Ovary (tissue), 10 donors: ENCODE measurements at places on chromosomes 6 and 20.

- peak; percentile 59 for DNase-seq
These were observed 184.2 kb downstream of the LY86 start for GRCh38 chr6:6772751-6773150.

DNA sequence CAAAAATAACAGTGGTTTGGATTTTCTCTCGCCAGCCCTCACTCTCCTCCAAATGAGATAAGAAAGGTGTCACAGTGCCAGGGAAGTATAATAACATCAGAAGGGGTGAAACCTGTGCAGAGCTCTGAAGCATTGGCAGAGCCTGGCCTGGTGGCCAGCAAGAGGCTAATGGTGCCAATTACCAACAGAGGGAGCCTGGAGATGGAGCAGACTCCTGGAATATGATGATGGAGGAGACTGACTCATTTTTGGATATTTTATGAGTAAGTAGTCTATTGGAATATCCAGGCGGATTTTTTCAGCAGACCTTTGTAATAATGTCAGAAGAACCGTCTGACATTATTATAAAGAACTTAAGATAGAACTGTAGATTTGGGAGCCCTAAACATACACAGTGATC is 442.6 kb upstream of the MARCKS start:
- DNase-seq, result peak; percentile 34

GRCh38 chr6:143964674-143965081 is 43.4 kb downstream of the PLAGL1 start:
- no peak for DNase-seq

DNA sequence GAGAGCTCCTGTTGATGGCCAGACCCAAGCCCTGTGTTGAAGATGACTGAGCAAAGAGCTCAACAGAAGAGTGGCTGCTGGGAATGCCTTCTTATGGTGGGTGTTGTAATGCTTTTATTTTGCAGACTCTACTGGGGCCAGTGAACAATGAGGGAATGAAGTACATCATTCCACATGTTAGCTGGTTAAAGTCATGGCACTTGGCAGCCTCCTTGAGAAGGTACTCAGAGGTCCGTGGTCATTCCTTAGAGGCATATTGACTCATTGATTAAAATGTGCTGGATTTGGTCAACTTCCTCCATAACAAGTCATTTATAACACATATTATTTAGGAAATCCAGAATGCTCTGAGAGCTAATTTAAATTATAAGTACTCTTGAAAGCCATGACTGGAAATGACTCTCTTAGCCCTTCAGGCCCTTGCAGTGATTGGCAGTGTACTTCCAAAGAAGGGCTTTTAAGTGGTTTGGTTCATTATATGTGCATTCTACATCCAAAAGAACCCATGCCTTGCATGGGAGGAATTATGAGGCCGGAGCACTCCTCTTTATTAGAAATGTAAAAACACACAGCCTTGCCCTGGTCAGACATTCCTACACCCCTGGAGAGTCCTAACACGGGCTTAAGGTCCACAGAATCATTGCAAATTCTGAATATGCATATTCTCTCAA is 976.9 kb downstream of the KIF16B start:
- DNase-seq, result no peak

GRCh38 chr6:167670938-167671338 is 155.8 kb upstream of the AFDN start:
- no peak for DNase-seq

GRCh38 chr20:53296451-53297153 is 297.0 kb downstream of the ZNF217 start:
- DNase-seq, result no peak

- no peak for DNase-seq
These were observed 6.3 kb upstream of the GMPR start for GRCh38 chr6:16232086-16232485.

DNA sequence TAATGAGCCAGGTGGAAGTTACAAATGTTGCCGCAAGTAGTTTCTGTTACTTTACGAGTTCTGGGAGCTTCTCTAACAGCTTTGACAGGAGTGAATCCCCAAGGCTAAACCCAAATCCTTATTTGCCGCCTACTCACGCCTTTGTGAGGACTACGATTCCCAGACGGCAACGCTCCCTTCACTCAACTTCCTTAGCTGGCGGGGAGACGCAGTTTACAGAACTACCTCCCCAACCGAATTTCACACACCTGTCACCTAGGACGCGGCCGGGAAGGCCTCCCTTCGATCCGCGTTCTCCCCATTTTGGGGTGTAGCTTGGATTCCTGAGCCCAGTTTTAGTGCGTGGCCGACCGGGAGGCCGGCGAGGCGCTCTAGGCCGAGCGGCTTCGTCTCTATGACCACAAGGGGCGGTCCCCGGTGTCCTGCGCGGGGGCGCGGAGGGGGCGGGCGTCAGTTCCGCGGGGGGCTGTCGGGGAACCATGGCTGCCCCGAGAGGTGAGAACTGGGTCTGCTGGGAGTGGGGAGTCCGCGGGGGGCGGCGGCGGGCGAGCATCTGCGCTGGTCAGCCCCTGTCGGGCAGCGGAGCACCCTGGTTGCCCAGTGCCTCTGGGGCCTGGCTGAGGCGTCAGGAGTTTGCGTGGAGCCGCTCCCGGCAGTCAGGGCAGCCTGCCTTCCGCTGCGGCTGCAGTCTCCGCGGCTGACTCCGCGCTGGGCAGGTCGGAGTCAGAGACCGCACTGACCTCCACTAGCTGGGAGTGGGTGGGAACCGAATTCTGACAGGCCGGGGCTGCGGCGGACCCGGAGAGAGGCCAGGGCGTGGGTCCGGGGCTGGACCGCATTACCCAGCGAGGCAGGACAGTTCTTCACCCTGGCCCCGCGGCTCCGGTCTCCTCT is at the start of gene SLC35A1:
SLC35A1 (plus strand) TSS at position 450 of the 894 bp plus-strand sequence; CDS start at position 480, 30 bp downstream.
- peak; percentile 84 for DNase-seq

- peak; percentile 55 for DNase-seq
These were observed 878 bp upstream of the PNRC1 start for GRCh38 chr6:89079511-89080234.

- peak; percentile 64 for DNase-seq
These were observed 21.4 kb upstream of the TRAM2 start for GRCh38 chr6:52598123-52598823.

- DNase-seq, result no peak
These were observed 3.7 kb upstream of the FAXC start for GRCh38 chr6:99353126-99353525.

DNA sequence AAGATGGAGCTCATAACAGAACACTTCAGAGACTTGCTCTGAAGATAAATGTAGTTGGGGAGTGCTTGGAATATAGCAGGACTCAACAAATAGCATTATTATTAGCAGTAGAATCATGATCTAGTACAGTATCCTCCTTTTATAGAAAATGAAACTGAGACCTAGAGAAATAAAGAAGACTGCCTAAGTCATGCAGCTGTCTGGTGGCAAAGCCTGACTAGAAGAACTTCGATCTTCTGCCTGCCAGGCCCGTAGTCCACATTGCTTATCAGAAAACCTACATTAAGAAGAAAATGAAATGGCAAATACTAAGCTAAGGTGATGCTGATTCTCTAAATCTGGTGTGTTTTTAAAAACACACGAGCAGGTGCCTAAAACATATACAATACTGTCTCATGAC is 46.4 kb upstream of the DST start:
- no peak for DNase-seq

DNA sequence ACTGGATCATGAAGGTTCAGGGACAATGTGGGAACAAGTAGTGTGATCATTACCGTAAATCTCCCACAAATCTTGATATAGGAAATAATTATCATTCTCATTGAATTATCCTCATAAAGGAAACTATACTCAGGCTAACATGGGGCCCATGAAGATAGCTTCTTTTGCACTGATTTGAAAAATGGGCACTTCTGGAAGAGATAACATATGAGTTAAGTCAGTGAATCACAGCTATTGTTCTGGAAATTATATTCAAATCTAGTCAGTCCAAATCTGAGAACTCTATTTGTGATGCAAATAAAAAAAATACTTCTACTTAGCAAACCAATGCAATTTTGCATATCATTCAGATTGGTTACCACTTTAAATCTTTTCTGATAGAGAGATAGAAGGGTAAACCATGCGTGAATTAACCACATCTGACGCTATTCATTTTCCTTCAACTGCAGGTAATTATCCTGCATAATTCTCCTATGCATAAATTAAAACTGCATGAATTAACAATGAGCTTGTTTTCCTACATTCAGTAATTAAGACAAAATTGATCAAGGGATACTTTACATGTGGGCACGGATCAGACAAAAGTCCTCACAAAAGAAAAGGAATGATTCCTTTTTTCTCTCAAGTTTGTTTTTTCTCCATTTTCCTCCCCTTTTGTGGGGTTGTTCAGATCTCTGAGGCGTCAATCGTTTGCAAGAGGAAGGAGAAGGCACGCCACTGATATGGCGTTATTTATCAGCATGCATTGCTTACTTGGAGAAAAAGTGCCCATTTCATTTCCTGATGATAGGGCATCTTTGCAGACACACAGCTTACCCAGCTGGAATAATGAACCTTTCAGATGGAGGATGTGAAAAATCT is 36.4 kb downstream of the RIPOR2 start:
- no peak for DNase-seq

DNA sequence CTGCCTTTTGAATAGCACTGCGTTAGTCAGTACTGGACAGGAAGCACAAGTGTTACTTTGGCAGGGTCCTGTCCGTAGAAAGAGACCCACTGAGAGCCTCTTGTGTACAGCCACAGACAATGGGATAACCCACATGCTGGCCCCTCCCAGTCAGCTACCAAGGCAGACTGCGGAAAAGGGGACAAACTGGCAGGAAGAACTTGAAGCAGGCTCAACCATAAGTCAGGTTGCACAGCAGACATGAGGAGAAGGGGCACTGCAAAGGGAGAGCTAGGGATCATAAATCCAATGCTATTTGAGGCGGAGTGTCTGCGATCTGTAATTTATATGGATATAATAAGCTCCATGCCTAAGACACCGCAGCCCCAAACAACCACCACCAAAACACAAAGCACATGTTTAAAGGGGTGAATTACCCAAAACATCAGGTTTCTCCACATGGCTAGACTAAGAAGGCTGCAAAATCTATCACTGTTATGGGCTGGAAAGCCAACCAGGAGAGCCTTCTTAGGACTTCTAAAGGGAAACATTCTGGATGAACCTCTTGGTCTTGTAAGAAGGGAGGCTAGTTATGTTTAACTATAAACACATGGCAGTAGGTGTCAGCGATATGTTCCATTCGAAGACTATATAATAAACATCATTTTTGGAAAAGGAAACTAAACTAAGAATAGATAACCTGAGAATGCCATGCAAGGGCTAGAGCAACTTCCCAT is 141.7 kb downstream of the BACH2 start:
- DNase-seq, result no peak

DNA sequence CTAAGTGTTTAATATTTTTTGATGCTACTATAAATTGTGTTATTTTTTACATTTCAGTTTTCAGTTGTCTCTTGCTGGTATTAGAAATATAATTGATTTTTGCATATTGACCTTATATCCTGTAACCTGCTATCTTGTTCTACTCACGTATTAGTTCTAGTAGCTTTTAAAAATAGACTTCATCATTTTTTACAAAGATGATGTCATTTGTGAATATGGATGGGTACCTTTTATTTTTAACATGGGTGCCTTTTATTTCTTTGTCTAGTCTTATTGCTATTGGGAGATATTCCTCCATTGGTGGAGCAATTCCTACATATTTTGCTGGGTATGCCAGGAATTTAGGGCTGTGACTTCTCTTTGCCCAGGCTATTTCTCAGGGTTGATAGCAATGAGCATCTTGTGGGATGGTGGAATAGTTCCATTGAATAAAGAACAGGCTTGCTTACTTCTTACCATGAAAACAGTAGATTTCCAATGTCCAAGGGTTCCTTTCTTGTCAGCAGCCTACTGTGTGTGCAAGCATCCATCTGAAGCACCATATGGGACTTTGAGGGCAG is 149.7 kb downstream of the CARMIL1 start:
- no peak for DNase-seq

GRCh38 chr6:104604685-104605084 is 255.0 kb downstream of the HACE1 start:
- no peak for DNase-seq

GRCh38 chr20:32906200-32906599 is 47.5 kb downstream of the EFCAB8 start:
- DNase-seq, result no peak

DNA sequence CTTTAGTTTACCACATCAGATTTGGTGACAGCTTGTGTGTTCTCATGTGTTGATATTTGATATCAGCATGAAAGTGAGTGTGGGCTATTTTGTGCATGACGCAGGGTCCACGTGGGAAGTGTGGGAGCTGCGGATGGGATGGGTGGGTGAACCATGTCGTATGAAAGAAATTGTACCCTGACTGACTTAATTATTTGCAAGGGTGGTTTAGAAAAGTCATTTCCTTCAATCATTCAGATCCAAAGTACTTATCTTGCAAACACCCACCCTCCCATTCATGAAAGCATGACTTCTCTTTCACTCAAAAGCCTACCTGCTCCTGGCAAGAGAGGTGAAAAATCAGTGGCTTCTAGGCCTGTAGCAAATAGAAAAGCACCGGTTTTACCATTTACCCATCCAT is 91.8 kb upstream of the BACH2 start:
- no peak for DNase-seq

DNA sequence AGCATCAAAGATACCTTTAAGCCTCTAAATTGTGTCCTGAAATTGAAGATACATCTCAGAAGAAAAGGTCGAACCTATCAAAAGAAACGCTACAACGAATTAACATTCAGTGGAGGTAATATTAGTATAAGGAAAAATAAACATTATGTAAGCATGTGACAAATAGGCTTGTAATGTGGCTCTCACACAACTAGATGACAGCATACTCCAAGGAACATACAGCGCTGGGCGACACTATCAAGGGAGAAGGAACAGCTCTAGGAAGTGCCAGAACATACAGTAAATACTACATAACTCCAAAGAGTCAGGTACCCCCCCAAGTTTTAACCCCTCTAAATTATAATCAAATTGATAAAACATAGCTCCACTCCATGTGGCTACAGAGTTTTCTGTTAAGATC is 103.5 kb downstream of the LAMP5 start:
- no peak for DNase-seq

GRCh38 chr6:98843271-98844243 is 9.2 kb downstream of the POU3F2 start:
- no peak for DNase-seq

DNA sequence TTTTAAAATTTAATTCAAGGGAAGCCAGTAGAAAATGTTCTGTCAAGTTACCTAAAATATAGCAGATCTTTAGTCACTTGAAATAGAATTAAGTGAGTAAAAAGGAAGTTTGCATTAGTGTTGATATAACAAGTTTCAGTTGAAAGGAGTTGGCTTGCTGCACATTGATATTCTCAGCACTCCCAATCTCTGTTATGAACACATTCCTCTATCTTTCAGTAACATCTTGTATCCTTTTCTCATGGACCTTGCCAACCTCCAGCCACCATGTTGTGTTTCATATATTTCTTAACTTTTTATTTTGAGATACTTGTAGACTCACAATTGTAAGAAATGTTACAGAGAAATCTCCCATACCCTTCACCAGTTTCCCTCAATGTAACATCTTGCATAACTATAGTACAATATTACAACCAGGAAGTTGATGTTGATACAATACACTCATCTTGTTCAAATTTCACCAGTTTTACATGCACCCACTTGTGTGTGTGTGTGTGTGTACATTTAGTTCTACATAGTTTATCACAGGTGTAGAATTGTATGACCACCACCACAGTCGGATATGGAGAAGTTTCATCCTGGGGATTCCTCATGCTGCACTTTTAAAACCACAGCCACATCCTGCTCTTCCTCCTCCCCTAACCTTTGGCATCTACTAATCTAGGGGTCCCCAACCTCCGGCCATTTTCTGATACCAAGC is 20.2 kb upstream of the PAQR8 start:
- no peak for DNase-seq

GRCh38 chr6:15110726-15111354 is 135.0 kb upstream of the JARID2 start:
- no peak for DNase-seq
